ENCODE measurements at places on chromosomes 13 and 19.

- no peak overlapping the region for H3K27ac ChIP-seq
- no peaks in the 10 kb centered on the region for H3K27me3 ChIP-seq
- DNase-seq, result no peak
- peaks cover 32% of the 10 kb centered on the region for H3K4me1 ChIP-seq
These were observed 4.2 kb downstream of the RCBTB2 start for GRCh38 chr13:48528720-48529119.

DNA sequence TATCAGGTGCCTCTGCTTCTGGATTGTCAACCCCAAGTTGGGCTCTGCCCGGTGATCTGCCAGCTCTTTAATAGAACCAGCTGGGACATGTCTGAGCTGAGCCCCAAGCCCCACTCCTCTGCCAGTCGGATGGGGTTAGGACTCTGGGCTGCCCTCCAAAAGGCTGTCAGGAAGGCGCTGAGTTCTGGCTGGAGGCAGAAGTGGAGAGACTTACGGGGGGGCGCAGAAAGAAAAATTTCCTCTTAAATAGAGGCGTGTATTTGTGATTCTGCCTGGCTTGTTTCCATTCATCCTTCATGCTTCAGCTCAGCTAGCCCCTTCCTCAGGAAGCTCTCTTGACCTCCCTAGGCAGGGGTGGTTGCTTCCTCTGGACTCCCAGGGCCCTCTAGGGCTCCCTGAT is 985 bp upstream of the KCNK6 start:
- DNase-seq, result no peak
- H3K4me1 ChIP-seq, result no peaks in the 10 kb centered on the region
- no peaks in the 10 kb centered on the region for H3K36me3 ChIP-seq
- no peak overlapping the region for H3K4me3 ChIP-seq
- peaks cover 8% of the 10 kb centered on the region for H3K27me3 ChIP-seq
- no peak overlapping the region for H3K27ac ChIP-seq

DNA sequence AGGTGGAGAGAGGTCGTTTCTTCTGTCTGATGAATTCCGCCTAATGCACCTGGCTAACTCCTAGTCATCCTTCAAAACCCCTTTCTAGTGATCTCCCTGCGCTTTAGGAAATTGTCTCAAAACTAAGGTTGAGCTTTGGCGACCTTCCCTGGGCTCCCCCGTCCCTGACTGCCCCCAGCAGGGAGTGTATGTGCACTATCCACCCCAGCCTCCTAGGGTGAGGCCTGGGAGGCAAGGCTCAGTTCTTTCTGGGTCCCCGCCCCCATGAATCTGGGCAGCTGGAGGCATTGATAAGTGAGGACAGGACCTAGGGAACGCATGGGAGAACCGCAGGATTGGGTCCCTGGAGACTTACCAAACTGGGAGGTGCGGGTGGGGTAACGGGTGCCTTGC is 378 bp downstream of the TLE6 start:
- no peak overlapping the region for H3K4me3 ChIP-seq
- H3K27ac ChIP-seq, result no peak overlapping the region
- no peaks in the 10 kb centered on the region for H3K27me3 ChIP-seq
- DNase-seq, result no peak
- no peaks in the 10 kb centered on the region for H3K36me3 ChIP-seq

- H3K27ac ChIP-seq, result no peak overlapping the region
- H3K27me3 ChIP-seq, result no peaks in the 10 kb centered on the region
- H3K4me3 ChIP-seq, result no peak overlapping the region
- H3K4me1 ChIP-seq, result no peaks in the 10 kb centered on the region
- DNase-seq, result no peak
- no peaks in the 10 kb centered on the region for H3K36me3 ChIP-seq
These were observed 151.5 kb downstream of the ZNF737 start for GRCh38 chr19:20414120-20414519.

- H3K4me3 ChIP-seq, result no peak overlapping the region
- H3K27me3 ChIP-seq, result no peaks in the 10 kb centered on the region
- H3K36me3 ChIP-seq, result no peaks in the 10 kb centered on the region
- H3K4me1 ChIP-seq, result peaks cover 29% of the 10 kb centered on the region
- no peak overlapping the region for H3K27ac ChIP-seq
These were observed 31.7 kb downstream of the ARHGAP35 start for GRCh38 chr19:46892252-46893179.

- no peaks in the 10 kb centered on the region for H3K36me3 ChIP-seq
- no peak overlapping the region for H3K4me3 ChIP-seq
- H3K4me1 ChIP-seq, result peaks cover 91% of the 10 kb centered on the region
These were observed 33.2 kb downstream of the PAK4 start for GRCh38 chr19:39158646-39159260.

DNA sequence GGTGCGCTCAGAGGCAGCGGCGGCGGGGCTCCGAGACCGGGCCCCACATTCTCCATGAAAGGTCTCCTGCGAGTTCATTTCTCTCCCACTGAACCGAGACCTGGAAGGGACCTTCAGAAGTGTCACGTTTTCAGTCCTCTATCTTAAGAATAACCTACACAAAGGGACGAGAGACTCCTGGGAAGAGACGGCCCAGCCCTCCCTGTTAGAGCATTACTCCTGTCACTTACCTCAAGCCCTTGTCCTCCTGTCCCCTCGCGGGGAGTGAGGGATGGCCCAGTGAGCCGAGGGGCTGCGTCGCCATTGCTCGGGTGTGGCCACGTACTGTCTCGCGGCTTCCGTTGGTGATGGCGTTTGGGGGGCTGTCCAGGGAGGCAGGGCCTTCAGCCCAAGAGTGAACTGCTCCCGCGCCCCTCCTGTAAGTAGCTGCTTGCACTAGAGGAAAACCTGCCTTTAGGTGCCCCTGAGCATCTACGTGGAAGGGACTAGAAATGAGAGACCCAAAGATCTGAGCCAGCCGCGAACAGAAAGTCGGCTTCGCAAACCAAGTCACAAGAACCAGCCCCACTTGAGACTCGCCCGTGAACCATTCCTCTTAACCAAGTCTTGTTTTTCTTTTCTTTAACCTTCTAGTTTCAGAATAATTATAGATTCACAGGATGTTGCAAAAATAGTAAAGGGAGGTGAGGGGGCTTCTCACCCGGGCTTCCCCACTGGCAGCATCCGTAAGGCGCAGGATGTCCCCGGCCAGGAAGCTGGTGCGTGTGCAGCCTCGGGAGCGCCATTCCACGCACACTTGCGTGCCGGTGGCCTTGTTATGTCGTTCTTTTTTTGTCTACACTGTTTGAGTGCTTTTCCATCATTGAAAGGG is 21.1 kb upstream of the NDUFS7 start:
- H3K27ac ChIP-seq, result no peak overlapping the region
- H3K36me3 ChIP-seq, result peaks cover 5% of the 10 kb centered on the region
- H3K4me3 ChIP-seq, result no peak overlapping the region

DNA sequence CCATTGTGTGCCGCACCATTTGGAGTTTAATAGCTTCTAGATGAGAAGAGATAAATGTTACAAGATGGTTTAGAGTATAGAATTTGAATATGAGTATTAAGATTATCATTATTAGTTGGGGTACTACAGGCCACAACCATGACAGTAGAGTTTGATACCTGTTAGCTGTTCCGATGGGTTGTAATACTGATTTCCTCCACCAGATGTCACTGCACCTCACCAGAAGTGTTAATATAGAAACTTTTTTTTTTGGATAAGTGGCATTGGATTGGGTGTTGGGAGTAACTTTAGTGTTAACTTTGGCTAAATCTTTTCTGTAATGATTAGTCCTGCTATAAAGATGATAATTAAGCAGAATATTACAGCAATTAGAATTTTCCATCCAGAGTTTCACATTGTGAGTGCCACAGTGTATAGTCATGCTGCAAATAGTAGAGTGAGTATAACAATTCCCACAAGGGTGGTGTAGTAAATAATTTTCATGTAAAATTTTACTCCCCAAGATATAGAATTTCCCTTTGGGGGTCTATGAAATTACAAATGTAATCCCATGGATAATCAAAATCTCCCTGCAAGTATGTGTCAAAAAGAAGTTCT is 56.3 kb downstream of the PSG3 start:
- H3K36me3 ChIP-seq, result no peaks in the 10 kb centered on the region
- no peak overlapping the region for H3K4me3 ChIP-seq
- no peaks in the 10 kb centered on the region for H3K27me3 ChIP-seq
- no peak for DNase-seq
- H3K27ac ChIP-seq, result no peak overlapping the region

DNA sequence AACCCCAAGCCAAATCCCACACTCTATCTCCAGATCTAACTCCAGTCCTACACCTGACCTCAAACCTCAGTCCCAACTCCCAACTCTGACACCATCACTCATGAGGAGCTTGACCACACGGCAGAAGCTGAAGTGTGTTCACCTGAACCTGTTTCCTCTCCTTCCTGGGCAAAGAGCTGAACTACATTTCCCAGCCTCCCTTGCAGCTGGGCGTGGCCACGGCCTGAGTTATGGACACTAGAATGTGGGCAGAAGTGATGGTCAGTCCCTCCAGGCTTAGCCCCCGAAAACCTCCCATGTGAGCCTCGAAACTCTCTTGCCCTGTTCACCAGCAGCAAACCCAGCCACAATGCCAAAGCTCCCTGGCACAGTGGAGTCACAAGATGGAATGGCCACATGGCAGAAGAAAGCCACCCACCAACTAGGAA is 19.5 kb upstream of the MEIS3 start:
- H3K27me3 ChIP-seq, result no peaks in the 10 kb centered on the region
- no peak overlapping the region for H3K4me3 ChIP-seq
- H3K27ac ChIP-seq, result no peak overlapping the region
- no peaks in the 10 kb centered on the region for H3K36me3 ChIP-seq

DNA sequence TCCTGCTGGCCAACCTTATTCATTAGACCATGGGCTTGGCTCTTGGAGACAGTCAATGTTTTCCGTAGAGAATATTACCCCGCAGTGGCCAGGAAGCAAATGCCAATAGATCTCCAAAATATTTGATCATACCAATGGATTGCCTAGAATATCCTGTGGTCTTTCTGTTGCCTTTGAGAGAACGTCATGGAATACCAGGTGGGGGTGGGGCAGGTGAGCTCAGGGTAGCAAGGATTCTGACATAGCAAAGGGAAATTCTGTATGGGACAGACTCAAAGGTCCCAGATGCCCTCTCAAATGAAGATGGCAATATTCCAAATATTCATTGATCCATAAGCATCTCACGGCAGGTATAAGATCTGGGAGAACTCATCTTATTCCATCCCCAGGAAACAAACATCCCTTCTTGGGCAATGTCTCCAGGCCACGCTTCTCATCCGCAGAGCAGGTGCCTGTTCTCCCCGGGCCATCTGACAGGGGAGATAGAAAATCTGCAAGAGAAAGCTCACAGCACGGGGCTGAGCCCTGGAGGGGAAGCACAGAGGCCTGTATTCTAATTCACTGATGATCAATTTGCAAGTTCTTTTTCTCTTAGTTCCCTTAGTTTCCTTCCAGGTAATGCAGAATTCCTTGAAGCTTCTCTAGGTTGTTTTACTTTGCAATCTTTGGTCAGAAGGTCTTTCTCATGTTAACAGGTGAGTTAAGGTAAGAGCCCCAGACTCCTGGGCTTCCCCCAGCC is 69.6 kb upstream of the TSHZ3 start:
- no peak overlapping the region for H3K4me3 ChIP-seq
- H3K27ac ChIP-seq, result no peak overlapping the region
- no peaks in the 10 kb centered on the region for H3K27me3 ChIP-seq
- no peak for DNase-seq
- no peaks in the 10 kb centered on the region for H3K36me3 ChIP-seq

DNA sequence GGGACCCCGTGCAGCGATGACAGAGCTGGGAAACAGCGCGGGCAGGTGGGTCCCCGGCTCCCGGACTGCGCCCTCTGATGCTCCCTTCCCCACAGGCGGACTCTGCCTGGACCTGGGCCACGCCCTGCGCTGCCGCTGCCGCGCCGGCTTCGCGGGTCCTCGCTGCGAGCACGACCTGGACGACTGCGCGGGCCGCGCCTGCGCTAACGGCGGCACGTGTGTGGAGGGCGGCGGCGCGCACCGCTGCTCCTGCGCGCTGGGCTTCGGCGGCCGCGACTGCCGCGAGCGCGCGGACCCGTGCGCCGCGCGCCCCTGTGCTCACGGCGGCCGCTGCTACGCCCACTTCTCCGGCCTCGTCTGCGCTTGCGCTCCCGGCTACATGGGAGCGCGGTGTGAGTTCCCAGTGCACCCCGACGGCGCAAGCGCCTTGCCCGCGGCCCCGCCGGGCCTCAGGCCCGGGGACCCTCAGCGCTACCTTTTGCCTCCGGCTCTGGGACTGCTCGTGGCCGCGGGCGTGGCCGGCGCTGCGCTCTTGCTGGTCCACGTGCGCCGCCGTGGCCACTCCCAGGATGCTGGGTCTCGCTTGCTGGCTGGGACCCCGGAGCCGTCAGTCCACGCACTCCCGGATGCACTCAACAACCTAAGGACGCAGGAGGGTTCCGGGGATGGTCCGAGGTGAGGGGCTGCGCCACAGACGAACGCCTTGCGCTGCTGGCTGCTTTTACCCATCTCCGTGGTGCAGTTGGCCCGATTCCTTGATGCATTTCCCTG is 7.8 kb upstream of the SELENOV start:
- H3K27ac ChIP-seq, result no peak overlapping the region
- peak overlapping the region; percentile 41 for H3K4me3 ChIP-seq
- H3K4me1 ChIP-seq, result peaks cover 20% of the 10 kb centered on the region
- no peaks in the 10 kb centered on the region for H3K27me3 ChIP-seq
- no peaks in the 10 kb centered on the region for H3K36me3 ChIP-seq

DNA sequence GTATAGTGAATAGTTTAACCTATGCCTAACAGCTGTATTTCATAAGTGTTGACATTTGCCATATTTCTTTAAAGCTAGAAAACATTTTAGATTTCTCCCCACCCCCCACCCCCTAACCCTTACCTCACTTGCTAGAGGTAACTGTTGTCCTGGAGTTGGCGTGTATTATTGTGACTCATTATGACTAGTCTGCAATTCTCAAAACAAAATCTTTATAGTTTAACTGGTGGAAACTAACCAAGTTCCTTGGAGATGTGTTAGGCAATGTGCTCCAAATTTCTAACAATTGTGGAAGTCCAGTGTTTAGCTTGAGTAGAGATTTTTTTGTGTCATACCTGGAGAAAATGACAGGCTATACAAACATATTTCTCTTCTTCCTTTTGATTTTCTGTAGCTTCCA is 38.0 kb downstream of the KCTD4 start:
- no peak for DNase-seq
- H3K36me3 ChIP-seq, result no peaks in the 10 kb centered on the region
- no peaks in the 10 kb centered on the region for H3K27me3 ChIP-seq

GRCh38 chr19:9848762-9849161 is 13.6 kb downstream of the PIN1 start:
- H3K4me3 ChIP-seq, result no peak overlapping the region
- H3K4me1 ChIP-seq, result no peaks in the 10 kb centered on the region
- H3K27ac ChIP-seq, result no peak overlapping the region
- H3K36me3 ChIP-seq, result no peaks in the 10 kb centered on the region
- DNase-seq, result no peak

DNA sequence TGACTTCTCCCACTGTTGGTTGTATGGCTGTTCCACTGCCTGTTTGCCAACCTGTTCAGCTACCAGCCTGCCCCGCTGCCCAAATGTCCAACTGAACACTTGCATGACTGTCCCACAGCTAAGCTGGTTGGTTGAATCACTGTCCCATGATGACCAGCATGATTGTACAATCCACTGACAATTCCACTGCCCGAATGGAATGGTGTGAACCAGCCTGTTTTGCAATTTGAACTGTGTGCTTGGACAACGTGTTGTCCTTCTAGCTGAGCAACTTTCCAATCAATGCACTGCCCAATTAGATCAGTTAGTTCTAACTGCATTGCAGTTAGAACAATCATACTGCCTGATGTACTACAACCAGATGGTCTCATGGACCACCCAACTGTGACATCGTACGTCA is 8.7 kb downstream of the ADAMTS10 start:
- H3K27ac ChIP-seq, result no peak overlapping the region
